Tracheal epithelial cell (primary cell): ENCODE measurements at places on chromosomes 12 and 14. TPM values are rescaled to one million over a fixed set of nuclear protein-coding genes. Genes with fewer than 3 reads are reported as not detected.

Gene WASHC3
- 46.3 and 74.9 TPM in 2 replicates for total RNA-seq

Gene ALDH1L2
- total RNA-seq = 19.2 and 19.3 TPM in 2 replicates

Gene PTHLH
- 84.0 and 193 TPM in 2 replicates for total RNA-seq

Gene MYO1H
- not detected in 2 replicates for total RNA-seq

Gene PPFIA2
- 0.48 TPM in 1 of 2 replicates, not detected in the other for total RNA-seq

Gene GPR68
- 0.85 and 6.7 TPM in 2 replicates for total RNA-seq

Gene TDRD9
- 0.72 and 1.3 TPM in 2 replicates for total RNA-seq

Gene MSRB3
- 1.7 and 5.8 TPM in 2 replicates for total RNA-seq

Gene TMEM116
- 9.4 and 14.9 TPM in 2 replicates for total RNA-seq
